ENCODE measurements at places on chromosomes 7 and 10.

DNA sequence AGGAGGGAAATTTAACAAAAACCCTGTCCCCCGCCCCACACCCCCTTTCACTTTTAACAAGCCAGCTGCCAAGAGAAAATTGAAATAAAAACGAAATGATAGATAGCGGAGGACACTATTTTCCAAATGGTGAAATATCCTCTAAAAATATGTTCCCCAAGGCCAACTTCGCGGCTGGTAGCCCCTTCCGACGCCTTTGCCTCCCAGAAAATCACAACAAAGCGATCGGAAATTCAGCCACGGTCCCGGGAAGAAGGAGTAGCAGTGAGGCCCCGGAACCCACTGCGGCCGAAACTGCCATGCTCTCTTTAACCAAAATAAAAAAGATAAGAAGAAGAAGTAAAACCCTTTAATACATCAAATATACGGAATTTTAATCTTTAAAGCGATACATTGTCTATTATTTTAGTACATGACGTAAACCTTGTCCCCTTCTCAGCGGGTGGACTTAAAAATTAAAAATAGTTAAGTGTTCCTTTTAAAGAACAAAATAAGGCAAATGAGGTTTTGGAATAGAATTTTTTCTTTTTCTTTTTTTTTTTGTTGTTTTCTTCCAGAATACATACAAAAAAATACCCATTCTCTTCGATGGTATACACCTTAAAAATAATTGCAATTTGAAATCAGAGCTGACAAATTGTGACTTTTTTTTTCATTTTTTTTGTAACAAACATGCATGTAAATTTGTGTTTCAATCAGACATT, 3.9 kb downstream of the ZNF503 start:
- DNase-seq = no peak

DNA sequence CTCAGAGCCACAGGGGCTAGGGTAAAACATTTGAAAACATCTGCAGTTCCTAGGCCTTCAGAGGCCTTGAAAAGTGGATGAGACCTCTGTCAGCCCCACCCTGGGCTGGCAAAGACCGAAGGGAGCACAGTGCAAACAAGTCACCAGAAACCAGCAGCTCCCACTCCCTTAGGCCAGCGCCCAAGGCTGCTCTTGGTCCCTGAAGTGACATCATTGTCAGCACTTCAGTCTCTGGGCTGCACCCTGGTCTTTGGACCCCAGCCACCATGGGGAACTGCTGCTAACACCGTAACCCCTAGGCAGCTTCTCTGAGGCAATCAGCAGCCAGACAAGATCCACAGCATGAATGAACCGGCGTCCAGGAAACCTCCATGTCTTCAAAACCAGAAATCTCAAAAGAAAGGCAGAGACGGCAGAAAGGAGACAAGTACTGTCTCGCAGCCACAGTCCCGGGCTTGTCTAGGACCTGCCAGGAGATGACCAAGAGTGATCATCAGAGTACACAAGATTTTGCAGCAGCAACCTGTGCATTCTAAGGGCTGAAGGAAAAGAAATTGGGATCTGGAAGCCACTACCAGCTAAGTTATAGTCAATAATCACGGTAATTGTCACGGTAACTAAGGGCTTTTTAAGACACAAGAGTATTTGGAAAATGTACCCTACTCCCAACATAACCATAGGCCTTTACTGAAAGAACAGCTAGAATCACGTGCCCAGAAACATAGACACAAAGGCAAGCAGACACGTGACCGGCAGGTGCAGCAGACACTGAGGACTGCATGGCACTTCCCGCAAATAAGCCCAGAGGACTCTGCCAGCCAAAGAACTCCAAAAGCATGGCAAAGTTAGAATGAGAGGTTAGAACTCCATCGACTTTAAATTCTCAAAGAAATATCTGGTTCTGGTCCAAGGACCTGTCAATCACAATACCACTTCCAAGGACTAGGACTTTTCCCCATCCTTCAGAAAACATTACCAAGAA, 23.3 kb downstream of the CPXM2 start:
- no peak for DNase-seq

- peak; percentile 68 for DNase-seq
Observed at GRCh38 chr7:102390697-102391484, 5.3 kb upstream of the PRKRIP1 start.

DNA sequence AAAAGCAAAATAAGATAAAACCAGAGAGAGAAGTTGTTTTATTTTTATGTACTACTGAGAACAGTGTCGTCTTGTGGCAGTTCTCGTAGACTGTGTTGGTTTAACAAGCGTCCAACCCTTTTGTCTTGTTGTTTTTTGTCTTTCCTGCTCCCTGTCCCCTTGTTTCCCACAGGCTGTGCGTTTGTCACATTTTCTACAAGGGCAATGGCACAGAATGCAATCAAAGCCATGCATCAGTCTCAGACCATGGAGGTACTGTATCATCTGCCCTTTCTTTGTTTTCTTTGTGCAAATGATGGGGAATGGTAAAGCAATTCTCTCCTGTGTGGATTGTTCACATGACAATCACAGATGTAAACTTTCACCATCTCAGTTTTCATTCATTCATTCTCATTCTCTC, 248.8 kb downstream of the CELF2 start:
- DNase-seq = no peak

DNA sequence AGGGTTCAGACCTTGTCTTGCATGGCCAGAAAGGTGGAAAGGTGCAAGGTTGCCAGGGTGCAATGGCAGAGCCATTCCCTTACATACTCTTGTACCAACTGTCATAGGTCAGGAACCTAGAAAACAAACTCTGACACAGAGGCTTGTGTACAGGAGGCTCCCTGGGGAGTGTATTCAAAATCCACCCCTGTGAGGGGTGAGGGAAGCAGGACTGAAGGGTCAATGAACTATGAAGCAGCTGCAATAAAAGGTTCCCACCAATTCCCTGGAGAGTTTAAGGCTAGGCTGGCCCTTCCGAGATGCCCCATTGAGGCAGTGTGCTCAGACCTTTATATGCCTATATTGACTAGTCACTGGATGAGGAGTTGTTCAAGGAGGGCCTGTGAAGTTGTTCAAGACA, 13.9 kb upstream of the CUZD1 start:
- DNase-seq = no peak

DNA sequence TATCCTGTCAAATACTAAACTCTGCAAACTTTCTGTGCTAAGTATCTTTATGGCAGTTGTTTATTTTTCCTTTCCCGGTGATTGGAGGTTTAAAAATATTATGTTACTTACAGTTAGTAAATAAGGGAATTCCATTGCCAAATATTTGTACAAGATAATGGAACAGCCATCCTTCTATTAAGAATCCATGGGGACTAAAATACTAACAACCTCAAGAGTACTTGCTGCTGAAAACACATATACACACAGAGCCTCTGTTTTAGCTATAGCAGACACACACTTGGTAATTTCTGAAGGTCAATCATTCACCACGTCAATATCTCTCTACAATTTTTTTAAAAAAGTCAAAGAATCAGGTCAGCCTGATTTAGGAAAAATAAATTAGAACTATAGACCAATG, 32.4 kb downstream of the TSPAN12 start:
- DNase-seq = no peak

GRCh38 chr10:78543031-78543748, 509.5 kb downstream of the RPS24 start:
- no peak for DNase-seq

GRCh38 chr7:731440-732085, 4.5 kb upstream of the PRKAR1B start:
- DNase-seq = no peak

GRCh38 chr10:70592186-70592735, 10.3 kb downstream of the PRF1 start:
- no peak for DNase-seq

Data from CD4-positive, alpha-beta T cell treated with Interleukin-4 for 4 hours (primary cell).